ENCODE measurements at places on chromosomes 12 and 14.

- H3K4me1 ChIP-seq, result no peaks in the 10 kb centered on the region
- no peak overlapping the region for H3K4me3 ChIP-seq
- no peak for DNase-seq
- H3K36me3 ChIP-seq, result no peaks in the 10 kb centered on the region
- H3K27ac ChIP-seq, result no peak overlapping the region
Measured at GRCh38 chr12:3446235-3446634, 44.8 kb upstream of the PRMT8 start.

- no peaks in the 10 kb centered on the region for H3K36me3 ChIP-seq
- H3K27ac ChIP-seq, result peak overlapping the region; percentile 77
- H3K27me3 ChIP-seq, result no peaks in the 10 kb centered on the region
- H3K4me1 ChIP-seq, result peaks cover 43% of the 10 kb centered on the region
- H3K4me3 ChIP-seq, result no peak overlapping the region
Measured at GRCh38 chr12:88553941-88554658, 26.2 kb downstream of the KITLG start.

DNA sequence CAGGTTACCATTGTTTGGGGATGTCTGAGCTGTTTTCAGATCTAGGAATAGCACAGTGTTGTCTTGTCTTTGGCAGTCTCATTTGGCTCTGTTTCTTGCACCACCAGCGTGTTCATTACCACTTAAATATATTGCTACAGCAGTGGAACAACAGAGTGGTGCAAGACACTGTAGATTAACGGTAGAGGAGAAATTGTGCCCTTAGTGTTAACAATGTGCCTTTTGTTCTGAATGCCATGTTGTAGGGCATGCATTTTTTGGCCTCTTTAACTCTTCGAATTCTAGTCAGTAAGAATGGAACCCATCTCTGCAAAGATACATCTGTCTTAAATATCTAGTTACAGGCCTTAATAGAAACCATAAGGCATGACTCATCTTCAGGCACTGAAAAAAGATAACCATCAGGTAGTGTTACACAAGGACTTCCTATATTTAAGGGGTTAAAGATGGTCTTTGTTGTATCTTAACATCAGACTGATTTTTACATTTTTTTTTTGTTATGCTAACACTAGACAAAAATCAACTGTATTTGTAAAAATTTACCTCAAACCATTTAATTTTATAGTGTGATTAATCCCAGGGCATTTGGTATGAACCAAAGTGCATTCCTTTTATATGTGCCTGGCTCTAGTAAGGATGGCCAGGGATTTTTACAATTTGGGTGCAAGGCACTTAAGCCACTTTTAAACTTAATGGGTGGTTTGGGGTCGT, 12.9 kb downstream of the DYRK2 start:
- DNase-seq, result peak; percentile 80
- H3K36me3 ChIP-seq, result peaks cover 18% of the 10 kb centered on the region
- H3K4me1 ChIP-seq, result peaks cover 43% of the 10 kb centered on the region
- peak overlapping the region; percentile 69 for H3K27ac ChIP-seq
- H3K4me3 ChIP-seq, result no peak overlapping the region

DNA sequence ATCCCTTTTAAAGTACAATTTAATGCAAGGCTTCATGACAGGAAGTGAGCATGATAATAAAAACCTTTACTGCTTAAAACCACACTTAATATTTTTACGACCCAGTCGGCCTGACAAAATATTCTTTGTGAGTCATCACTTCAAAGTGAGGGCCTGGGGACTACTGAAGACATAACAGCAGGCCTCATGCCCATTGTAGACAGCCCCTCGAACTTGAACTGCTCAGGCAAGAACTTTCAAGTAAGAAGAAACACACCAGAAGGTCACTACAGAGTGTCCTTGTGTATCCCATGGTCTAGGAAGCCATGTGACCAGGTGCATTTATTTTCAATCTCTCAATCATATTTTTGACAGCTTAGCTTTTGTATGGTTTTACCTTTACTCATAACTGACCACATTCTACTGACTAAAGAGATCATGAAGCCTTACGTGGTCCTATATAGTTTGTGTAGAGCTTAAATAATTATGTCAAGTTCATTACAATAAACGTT, 61.4 kb upstream of the MANSC4 start:
- H3K4me1 ChIP-seq, result peaks cover 8% of the 10 kb centered on the region
- no peaks in the 10 kb centered on the region for H3K27me3 ChIP-seq
- no peak overlapping the region for H3K27ac ChIP-seq
- peak; percentile 15 for DNase-seq
- H3K4me3 ChIP-seq, result no peak overlapping the region

All from GM23248 (cell line).